ENCODE measurements at places on chromosomes 4 and X.

- no peak for DNase-seq
Measured at GRCh38 chr4:106993827-106994226, 42.3 kb downstream of the DKK2 start.

DNA sequence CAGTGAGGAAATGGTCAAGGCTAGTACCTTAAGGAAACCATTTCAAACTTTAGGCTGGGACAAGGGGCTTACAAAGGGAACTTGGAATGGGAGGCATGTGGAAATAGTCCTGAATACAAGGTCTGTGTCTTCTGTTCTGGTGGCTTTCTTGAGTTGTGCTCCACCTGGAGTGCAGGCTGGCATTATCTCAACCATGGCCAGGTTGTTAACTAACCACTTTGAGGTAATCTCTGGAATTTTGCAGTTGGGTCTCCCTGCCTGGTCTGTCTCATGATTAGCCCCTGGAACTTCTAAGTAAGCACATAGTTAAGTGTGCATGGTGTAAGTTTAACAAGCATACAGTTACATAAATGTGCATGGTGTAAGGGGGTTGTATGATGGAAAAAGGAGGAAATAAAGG, 77.5 kb downstream of the PCDH18 start:
- no peak for DNase-seq

DNA sequence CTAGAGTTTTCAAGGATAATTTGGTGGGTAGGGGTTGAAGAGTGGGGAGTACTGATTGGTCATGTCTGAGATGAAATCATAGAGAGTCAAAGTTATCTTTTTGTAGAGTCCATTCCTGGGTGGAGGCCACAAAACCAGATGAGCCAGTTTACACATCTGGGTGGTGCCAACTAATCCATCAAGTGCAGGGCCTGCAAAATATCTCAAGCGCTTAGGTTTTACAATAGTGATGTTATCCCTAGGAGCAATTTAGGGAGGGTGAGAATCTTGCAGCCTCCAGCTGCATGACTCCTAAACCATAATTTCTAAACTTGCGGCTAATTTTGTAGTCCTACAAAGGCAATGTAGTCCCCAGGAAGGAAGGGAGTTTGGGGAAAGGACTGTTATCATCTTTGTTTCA, 988.3 kb upstream of the LCORL start:
- DNase-seq, result no peak

DNA sequence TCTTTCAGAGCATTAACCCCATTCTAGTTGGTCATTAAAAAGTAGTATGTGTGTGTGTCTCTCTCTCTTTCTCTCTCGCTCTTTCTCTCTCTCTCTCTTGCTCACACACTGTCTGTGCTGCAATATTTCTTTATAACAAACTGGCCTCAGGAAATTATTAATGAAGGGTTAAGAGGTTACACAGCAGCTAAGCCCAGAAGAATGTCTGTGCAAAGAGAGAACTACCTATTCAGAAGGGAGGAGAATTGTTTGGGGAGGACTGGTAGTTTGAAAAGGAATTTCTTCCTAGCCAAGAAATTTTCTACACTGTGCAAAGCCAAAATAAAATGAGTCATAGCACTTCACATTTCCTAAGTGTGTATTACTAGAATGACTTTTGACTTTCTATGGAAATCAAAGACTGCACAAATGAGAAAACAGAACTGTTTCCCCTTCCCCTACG, 22.2 kb downstream of the PDGFC start:
- no peak for DNase-seq

GRCh38 chr4:117512414-117512813, 427.0 kb upstream of the TRAM1L1 start:
- DNase-seq, result no peak

DNA sequence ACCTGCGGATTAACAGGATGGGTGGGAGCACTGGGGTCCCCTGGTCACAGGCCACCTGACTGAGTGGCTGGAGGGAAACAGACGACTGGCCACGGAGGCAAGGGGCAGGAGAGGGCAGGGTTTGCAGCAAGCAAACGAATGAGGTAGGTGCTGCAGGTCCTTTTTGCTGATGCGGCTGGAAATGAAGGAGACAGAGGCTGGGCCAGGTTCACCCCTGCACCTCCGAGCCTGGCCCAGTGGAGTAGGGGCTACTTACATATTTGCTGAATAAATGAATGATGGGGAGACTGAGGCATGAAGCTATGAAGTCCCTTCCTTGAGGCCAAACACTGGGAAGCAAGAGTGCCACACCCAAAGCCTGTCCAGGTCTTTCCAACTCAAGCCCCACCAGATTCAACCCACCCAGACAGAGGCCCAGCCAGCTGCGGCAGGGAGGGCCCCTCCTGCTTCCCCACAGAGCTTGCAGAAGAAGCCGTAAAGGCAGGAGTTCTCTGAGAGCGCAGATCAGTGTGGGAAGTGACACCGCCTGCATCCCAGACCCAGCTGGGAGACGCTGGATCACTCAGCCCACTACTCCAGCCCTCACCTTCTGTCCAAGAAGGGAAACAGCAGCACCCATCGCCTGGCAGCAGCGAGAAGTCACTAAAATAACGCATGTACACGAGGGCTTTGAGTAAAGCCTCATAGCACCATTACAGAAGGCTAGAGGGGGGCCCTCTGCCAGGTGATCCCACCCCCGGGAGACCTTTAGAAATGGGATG, 36.1 kb upstream of the C4orf50 start:
- no peak for DNase-seq

DNA sequence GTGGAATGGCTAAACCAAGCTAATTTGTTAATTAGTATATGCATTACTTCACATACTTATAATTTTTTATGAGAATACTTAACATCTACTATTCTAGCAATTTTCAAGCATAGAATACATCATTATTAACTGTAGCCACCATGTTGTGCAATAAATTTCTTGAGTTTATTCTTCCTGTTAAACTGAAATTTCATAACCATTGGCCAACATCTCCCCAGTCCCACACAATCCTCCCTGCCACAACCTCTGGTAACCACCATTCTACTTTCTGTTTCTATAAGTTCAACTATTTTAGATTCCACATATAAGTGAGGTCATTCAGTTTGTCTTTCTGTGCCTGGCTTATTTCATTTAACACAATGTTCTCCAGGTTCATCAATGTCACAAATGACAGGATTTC, 208.5 kb downstream of the PPP4R3C start:
- no peak for DNase-seq

Measured in stimulated activated CD4-positive, alpha-beta T cell treated with anti-CD3 and anti-CD28 coated beads, Interleukin-4, amount 100 ng/mL, for 24 hours (primary cell).